ENCODE measurements at places on chromosomes 16 and 17.
A peak's percentile ranks its signal among the peaks of the same experiment; 100 is the strongest.

GRCh38 chr16:69787883-69788282 lies 25.8 kb downstream of the WWP2 start:
- no peak for DNase-seq

- peak; percentile 100 for DNase-seq
Measured at GRCh38 chr17:7572588-7573323, 6.7 kb upstream of the CD68 start.

GRCh38 chr17:12545877-12546513 lies 119.7 kb upstream of the MYOCD start:
- DNase-seq, result no peak

- DNase-seq, result no peak
Measured at GRCh38 chr17:29505836-29506235, 61.0 kb downstream of the ABHD15 start.

- DNase-seq, result peak; percentile 29
Measured at GRCh38 chr16:69563605-69564580, 1.9 kb upstream of the NFAT5 start.

GRCh38 chr17:83121921-83122820 lies 42.8 kb downstream of the METRNL start:
- DNase-seq, result no peak

DNA sequence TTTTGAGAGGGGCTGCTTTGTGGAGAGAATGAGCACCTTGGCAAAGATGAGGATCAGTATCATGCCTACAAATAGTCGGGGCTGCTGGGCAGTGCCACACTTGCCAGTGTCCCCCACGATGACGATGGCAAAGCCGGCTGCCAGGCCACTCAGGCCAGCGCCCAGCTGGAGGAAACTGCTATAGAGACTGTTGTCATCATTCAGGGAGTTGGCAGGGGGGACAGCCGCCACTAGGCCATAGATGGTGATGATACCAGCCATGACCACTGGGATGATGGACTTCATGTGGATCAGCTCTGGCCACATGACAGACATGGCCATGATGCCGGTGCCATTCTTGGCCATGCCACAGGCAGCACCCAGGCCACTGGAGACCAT lies 23.8 kb downstream of the MINK1 start:
- no peak for DNase-seq

DNA sequence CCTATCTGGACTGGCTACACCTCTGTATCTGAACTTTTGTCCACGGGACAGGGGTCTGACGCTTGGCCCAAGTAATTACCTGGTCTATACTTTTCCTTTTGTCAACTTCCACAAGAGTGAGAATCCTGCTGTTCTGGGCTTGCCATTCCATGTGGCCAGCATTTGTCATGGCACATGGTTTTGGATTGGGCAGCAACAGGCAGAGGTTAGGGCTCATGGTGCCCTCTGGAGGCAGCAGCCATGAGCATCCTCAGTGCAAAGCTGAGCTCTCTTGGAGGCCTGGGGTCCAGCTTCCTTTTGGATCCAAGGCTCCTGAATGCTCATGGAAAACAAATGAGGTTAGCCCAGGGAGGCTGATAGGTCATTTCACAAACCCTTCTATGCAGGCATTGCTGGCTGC lies 7.5 kb upstream of the EDC4 start:
- no peak for DNase-seq

- no peak for DNase-seq
Measured at GRCh38 chr17:68847711-68848110, 107.5 kb downstream of the ABCA8 start.

DNA sequence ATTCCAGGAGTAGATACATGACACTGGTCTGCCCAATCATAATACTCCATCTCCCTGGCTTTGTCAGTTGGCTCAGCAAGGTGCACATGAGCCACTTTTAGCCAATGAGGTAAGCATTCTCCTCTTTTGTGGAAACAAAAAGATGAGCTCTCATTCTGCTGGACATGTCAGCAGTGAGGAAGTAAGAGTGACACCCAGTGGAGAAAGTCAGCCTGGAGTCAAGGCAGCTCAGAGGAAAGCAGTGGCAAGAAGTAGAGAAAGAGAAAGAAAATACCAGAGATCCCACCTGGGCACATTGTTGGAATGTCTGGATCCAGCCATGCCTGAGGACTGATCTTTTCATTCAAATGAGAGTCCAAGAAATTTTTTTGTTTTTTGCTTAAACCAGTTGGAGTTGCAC lies 496.9 kb upstream of the C16orf82 start:
- DNase-seq, result no peak

GRCh38 chr17:35612924-35613521 lies 25.9 kb downstream of the AP2B1 start:
- DNase-seq, result no peak

- DNase-seq, result no peak
Measured at GRCh38 chr17:14209215-14209614, 27.4 kb downstream of the CDRT15 start.

GRCh38 chr17:65730711-65731169 lies 169.3 kb upstream of the AXIN2 start:
- DNase-seq, result no peak

DNA sequence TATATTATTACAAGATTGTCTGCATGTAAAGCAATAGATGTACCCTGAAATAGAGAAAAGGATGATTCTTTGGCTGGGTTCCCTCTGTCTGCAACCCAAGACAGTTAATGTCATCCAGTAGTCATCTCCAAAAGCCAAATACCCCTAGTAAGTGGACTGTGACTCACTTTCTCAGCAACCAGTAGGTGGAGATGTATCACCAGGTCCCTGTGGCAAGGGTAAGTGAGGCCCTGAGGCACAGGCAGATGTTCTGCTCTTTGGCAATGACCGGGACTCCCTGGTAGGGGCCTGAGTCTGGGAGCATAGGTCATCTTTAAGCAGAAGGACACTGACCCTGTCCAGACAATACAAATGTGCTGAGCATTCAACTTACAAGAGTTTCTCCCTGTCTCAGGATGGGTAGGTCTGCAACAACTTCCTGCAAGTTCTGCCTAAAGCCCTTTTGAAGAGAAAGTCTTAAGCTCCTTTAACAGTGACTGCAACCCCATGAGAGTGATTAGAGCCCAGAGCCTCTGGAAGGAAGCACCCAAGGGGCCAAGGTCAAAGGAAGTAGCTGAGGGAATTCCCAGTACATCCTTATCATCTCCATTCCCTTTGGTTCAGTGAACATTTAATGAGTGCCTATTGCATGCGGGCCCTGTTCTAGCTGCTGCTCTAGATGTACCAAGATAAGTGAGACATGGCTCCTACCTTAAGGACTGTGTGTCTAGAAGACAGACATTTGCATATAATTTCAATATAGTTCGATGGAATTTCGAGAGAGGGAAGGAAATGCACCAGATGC lies 31.9 kb downstream of the PMP22 start:
- DNase-seq, result no peak
